Fibroblast of lung (primary cell): ENCODE measurements at places on chromosomes 2 and 18. TPM values are rescaled to one million over a fixed set of nuclear protein-coding genes. Genes with fewer than 3 reads are reported as not detected.

Gene TPO
- total RNA-seq, result not detected in 2 replicates

GRCh38 chr2:65075176-65075575 is 19.0 kb downstream of the CEP68 start:
- DNase-seq, result no peak

Gene ZSCAN30
- 13.4 and 29.2 TPM in 2 replicates for total RNA-seq

Gene PDE11A
- 0.33 TPM in 1 of 2 replicates, not detected in the other for total RNA-seq

Gene NEU2
- not detected in 2 replicates for total RNA-seq

Gene C2orf72
- total RNA-seq, result 0.33 TPM in 1 of 2 replicates, not detected in the other

- peak; percentile 15 for DNase-seq
These were observed 120.5 kb upstream of the POU3F3 start for GRCh38 chr2:104733226-104733943.

DNA sequence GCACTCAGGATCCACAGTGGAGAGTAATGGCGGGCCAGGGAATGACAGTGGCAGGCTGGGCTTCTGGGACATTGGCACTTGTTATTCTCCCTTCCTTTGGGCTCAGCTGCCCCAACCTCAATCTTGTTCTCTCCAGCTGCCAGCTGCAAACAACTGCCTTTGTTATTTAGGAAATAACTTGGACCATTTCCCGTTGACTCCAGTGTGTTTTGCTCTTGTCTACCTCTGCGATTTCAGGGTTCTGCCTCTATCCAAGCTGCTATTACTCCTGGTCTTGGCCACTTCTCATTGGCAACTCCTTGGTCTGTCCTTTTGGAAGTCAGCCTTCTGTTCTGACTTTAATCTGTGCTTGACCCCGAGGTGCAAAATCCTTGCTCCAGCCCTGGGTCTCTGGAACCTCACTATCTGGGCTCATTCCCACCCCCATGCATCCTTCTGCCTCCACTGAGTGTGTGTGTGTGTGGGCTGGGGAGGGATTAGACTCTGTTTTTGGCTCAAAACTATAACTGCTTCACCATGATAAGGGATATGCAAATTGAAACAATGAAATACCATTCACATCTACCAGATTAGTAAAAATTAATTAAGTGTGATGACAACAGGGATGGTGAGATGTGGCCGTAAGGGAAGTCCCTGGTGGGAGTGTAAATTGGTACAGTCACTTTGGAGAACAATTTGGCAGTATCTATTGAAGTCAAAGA is 134.1 kb upstream of the CXCR4 start:
- DNase-seq, result no peak

DNA sequence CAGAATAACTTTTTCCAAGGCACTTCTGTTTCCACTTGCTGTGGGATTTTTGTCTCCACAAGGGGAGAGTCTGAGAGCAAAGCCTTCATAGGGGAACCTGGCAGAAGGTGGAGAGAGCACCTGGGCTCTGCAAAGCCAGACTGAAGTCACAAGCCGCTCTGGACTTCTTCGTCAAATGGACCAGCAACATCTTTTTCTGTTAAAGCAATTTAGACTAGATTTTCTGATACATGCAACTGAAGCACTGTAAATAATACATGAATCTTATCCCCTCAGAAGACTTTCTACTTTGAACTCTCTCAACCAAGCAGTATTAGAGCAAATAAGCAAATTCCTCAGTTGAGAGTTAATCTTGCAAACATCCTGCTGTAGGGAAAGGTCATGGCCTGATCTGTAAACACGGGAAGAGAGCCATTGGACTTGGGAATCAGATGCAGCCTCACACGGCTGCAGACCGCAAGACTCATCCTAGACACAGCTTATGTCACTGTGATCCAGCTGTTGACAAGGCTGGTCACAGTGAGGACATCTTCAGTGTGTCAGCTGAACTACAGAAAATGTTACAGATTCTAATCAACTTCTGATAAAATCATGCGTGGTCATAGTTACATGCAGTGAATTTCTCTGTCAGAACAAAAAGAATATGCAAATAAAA is 3.2 kb downstream of the SH3YL1 start:
- DNase-seq, result peak; percentile 57

DNA sequence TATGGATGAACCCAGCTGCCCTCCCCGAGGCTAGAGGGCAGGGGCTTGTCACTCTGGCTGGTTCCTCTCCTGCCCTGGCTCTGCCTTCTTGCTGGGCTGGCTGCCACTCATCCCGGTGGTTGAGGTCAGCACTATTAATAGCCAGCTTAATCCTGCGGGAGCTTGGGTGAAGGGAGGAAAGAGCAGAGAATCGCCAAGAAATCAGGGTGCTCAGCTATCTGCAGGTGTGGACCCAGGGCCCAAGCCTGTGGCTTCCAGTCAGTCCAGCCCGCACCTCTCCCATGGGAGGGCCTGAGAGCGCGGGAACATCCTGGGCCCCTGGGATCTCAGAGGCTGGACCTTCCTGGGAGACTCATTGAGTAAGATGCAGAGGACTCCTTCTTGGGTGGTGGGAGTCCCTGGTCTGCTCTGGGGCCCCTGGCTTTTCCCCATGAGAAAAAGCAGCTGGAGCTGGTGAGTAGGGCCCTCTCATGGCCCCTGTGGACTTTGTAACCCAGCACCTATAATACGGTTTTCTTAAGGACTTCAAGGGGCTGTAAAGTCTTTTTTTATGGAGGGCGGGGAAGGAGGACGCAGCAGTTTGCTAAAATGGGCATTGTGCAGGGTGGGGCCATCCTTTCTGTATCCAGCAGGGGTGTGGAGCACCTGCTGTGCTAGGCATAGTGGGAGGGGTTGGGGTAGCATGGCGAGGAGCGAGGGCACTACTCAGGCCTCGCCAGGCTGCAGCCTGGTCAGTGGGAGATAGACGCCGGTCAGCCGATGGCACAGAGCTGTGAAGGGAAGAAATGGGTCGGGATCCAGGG is 27.4 kb upstream of the CNNM3 start:
- no peak for DNase-seq

DNA sequence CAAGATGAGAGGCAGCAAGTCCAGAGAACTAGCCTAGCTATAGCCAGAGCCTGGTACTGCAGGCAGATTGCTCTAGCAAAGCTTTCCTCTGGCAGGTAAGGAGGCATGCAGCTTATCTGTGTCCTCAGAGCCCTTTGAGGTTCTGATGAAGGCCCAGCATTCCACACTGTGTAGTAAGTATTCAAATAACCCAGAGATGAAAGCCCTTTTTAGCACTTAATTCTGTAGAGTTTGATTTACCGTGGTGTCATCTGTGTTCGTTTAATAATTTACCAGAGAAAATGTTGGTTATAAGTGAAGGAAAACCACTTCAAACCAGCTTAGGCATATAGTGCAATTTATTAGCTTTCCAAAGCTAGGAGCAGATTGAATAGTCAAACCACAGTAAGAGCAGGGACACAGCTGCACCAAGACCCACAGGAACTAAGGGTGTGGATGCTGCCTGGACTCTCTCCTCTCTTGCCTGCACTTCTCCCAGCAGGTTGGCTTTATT is 226.6 kb downstream of the BABAM2 start:
- peak; percentile 45 for DNase-seq
